CD4-positive, alpha-beta T cell treated with Interleukin-1 beta for 1 hour (primary cell): ENCODE measurements at places on chromosomes 3 and 15.

- DNase-seq: no peak
Observed at GRCh38 chr3:16130066-16130465, 44.4 kb upstream of the GALNT15 start.

GRCh38 chr3:45209526-45209925 is 16.6 kb downstream of the TMEM158 start:
- DNase-seq: no peak

GRCh38 chr3:6251612-6252400 is 609.1 kb upstream of the GRM7 start:
- DNase-seq: no peak

DNA sequence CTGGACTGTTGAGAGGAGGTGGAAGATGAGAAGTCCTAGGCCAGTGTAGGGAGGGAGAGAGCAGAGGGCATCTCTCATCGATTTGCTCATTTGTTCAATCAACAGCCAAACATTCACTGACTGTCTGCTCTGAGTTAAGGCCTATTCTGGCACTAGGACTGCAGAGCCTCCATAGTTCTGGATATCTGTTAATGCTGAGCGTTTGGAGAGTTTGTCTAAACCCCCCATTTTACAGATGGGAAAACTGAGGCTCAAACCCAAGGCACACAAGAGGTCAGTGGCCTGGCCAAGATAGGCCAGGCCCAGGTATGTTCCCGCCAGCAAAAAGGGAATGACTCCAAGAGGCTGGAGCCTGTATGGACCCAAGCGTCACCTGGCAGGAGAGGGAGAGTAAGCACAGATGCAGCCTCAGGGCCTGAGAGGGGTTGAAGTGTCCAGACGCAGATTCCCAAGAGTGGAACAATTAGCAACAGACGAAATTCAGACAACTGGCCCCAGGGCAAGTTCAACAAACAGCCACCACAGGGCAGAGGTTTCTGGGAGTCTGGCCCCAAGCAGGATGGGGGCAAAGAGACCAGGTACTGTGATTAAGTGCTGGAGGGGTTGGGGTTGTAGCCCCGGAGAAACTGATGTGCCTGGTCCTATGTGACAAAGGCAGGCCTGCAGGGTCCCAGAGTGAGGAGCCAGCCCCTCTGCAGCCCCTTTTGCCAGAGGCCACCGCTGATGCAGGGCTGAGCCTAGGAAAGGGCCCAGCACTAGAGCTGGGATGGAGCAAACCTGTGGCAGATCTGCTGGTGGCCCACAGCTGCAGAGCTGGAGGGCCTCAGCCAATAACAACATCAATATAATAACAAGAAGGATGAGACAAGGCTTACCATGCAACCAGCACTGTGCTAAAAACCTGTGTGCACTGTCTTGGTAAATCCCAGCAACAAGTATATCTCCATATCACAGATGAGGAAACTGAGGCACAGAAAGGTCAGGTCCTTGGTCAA is 245.1 kb upstream of the TLE3 start:
- DNase-seq: no peak

- no peak for DNase-seq
Observed at GRCh38 chr3:143672396-143673165, 175.7 kb downstream of the SLC9A9 start.

GRCh38 chr3:186152361-186152798 is 43.5 kb upstream of the ETV5 start:
- DNase-seq: no peak

DNA sequence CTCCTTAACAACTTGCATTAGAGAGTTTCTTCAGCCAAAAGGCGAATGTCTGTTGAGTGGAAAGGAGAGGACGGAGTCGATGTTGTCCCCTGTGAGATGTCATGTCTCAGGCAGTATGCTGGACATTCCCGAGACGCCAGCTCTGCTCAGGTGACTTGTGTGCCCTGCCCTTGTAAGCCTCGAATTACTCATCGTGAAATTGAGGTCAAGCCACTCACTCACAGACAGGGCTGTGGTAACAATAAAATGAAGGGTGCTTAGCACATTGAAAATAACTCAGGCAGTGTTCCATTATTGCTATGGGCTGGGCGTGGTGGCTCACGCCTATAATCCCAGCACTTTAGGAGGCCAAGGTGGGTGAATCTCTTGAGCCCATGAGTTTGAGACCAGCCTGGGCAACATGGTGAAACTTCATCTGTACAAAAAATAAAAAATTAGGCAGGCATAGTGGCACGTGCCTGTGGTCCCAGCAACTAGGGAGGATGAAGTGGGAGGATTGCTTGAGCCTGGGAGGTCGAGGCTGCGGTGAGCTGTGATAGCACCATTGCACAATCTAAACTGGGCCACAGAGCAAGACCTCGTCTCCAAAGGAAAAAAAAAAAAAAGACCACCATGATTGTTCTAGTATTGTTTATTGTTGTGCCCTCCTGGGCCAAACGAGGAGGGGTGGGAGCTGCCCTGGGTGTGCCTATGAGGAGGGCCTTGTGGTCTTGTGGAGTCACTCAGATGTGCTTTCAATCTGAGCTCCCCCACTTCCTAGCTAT is 214.4 kb downstream of the THSD4 start:
- no peak for DNase-seq

GRCh38 chr3:12716605-12717151 is 42.4 kb downstream of the TMEM40 start:
- DNase-seq: no peak

DNA sequence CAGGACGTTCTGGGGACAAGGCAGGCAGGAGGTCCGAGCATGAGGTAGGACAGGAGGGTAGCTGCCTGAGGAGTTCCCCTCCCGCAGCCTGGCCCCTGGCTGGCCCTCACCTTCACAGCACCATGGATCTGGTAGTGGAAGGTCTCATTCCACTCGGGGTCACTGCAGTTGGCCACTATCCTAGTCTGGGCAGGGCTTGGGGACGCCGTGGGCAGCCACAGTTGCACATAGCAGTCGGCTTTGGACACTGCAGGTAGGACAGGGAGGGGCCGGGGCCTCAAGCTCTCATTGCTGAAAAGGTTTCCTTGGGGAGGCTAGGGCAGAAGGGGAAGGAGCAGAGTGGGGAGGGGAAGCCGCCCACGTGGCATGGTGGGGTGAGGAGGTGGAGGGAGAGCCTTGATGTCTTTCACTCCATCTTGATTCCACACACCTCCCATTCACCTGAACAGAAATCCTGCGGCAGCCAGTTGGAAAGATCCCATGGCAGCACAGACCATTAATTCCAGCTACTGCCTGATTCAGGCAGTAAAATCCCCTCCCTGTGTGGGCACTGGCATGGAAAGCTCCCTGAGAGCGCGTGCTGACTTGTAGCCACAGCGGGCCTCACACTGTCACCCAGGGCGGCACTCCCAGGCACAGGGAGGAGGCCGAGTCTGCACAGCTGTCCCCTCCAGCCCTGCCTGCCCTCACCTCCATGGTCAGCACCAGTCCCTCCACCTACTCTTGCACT is 2.1 kb downstream of the PLA2G4F start:
- DNase-seq: no peak

DNA sequence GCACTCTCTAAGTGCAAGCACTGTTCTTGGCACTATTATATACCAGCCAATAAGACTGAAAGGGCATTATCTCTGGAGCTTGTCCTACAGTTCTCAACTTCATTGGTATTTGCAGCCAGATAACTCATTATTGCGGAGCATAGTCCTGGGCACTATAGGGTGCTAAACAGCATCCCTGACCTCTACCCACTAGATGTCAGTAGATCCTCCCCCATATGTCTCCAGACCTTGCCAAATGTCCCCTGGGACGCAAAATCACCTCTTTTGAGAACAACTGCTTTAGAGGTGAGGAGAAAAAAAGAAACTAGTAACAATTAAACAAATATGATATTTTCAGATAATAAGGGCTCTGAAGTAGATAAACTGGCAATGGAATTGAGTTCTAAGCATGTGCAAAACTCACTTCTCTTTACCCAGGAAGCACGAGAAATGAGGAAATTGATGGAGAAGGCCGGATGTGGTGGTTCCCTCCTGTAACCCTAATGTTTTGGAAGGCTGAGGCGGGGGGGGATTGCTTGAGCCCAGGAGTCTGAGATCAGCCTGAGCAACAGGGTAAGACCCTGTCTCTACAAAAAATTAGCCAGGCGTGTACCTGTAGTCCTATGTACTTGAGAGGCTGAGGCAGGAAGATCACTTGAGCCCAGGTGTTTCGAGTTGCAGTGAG is 61.4 kb downstream of the FRMD4B start:
- DNase-seq: no peak

- no peak for DNase-seq
Observed at GRCh38 chr3:127888156-127888555, 26.9 kb upstream of the KBTBD12 start.

GRCh38 chr3:72663429-72663828 is 184.8 kb downstream of the SHQ1 start:
- DNase-seq: no peak

GRCh38 chr15:68487087-68487843 is 55.3 kb upstream of the ITGA11 start:
- DNase-seq: no peak
